ENCODE measurements at places on chromosomes 11 and 22.

- no peak for DNase-seq
These were observed 9.0 kb downstream of the OR8A1 start for GRCh38 chr11:124578761-124579160.

- DNase-seq = peak; percentile 89
These were observed at the start of gene IL10RA for GRCh38 chr11:117985953-117986887. Gene IL10RA, plus strand, starts transcription at chr11:117986394. Its CDS starts 74 bp downstream, at chr11:117986468.

GRCh38 chr11:13110929-13111812, 102.1 kb downstream of the RASSF10 start:
- no peak for DNase-seq

- peak; percentile 44 for DNase-seq
These were observed 38.8 kb downstream of the NUMA1 start for GRCh38 chr11:72041364-72042063.

DNA sequence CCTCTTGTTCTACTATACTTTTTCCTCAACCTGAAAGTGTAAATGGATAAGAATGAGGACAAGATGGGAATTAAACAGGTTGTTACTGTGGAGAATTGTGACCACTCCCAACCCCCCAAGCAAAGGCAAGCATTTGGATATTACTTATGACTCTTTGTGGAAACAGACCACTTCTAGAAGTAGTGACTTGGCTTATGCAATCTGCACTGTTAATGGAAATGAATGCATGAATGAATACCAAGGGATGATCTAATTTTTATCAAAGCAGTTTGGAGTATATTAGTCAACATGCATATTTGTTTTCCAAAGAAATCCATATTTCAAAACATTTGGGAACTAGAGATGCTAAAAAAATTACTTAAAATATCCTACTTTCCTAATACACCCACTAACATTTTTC, 35.3 kb downstream of the AMOTL1 start:
- no peak for DNase-seq

GRCh38 chr11:82465481-82465880, 268.2 kb downstream of the FAM181B start:
- DNase-seq = no peak

GRCh38 chr22:38218661-38219622, 17.1 kb downstream of the MAFF start:
- DNase-seq = peak; percentile 49

GRCh38 chr11:35911013-35911412, 32.8 kb upstream of the LDLRAD3 start:
- no peak for DNase-seq

GRCh38 chr11:33868647-33869461, 23.0 kb downstream of the LMO2 start:
- DNase-seq = no peak

- DNase-seq = no peak
These were observed 1233.8 kb upstream of the CNTN5 start for GRCh38 chr11:97786961-97787360.

- no peak for DNase-seq
These were observed 1.0 kb upstream of the TRIM44 start for GRCh38 chr11:35661534-35661933.

- DNase-seq = no peak
These were observed 87.5 kb upstream of the RRM1 start for GRCh38 chr11:4006946-4007680.

DNA sequence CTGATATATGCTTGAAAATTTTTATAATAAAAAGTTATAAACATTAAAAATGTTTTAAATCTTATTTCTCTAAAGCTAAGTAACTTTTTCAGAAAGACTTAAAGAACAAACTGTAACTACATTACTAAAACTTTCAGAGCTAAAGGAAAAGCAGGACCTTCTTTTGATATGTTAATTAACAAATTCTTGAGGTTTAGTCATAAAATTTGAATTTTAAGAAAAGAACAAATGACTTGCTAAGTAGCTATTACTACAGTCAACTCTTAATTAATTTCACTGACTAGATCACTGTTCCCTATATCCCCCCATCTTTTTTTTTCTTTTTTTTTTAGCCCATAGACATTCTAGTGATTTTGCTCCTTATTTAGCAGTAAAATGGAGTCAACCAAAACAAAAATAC, 344.4 kb downstream of the LRRC4C start:
- no peak for DNase-seq

- DNase-seq = no peak
These were observed 703.4 kb downstream of the NTM start for GRCh38 chr11:132073787-132074186.

DNA sequence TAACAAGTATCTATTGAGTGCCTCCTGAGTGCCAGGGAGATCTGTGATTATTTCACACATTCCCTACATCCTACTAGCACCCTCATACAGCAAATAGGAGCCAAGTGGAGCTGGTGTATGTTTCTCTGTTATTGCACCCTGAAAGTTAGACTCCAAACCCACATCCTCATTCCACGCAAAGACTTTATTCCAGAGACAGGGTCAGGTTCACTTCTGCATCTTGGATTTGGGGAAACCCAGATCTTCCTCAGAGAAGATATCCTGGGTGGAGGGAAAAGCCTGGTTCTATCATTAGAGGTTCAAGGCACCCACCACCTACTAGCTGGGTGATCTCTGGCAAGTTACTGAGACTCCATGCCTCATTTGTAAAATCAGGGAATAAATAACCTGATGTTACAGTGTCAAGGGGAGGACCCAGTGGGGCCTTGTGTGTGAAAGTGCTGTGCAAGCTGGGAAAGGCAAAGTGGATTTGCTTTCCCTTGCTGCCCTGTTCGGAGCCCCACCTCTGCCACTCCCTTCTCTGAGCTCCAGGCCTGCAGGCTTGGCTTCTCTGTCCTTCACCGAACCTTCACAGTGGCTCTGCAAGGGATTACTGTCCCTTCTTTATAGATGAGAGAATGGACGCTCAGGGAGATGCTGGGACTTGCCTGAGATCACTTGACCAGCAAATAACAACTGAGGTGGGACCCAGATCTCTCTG, 991 bp upstream of the SLCO2B1 start:
- DNase-seq = no peak

DNA sequence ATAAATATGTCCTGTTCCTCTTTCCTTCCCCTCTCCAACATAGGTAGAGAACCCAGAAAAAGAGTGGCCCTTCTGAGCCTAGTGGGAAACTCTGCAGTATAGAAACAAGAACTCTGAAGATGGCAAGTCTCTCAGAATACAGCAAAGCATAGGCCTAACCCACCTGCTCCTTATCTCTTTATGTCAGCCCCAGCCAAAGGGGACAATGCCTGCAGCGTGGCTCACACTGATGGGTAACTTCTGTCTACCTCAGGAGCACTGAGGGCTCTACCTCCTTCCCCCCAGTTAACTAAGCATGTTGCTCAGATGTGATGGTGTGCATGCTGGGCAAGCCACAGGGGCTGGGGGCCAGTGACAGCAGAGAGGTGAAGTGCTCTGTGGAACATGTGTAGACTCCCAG, 4.9 kb upstream of the NRIP3 start:
- DNase-seq = no peak

DNA sequence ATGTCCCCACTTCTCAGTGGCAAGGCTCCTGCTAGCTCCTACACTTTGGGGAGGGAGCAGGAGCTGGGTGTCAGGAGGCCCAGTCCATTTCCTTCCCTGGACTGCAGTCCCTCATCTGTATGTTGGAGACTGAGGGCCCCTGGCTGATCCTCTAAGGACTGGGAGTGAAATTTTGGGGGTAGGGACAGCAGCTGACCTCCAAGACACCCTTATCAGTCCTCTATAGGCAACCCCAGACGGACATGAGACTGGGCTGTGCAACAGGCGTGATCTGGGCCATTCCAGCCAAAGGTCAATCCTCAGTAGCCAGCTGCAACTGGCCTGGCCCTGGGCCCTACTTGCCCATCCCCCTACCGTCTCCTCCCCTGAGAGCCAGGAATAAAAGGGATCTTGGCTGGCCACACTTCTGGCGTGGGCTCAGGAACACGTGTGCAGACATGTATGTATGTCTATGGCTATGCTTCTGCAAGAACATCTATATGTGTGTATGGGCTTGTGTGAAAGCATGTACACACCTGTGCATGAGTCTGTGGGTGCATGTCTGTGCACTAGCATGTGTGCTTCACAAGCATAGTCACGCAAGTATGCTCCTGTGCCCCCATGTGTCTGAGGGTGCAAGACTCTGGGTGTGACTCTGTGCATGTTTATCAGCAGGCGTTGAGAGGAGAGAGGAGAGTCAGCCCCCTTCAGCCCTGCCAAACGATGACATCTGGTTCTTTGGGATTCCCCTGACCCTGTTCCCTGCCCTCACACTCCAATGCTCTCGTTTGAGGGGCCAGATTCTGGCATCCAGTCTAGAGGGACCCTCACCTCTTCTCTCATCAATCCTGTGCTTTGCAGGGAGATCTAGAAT, 24.6 kb upstream of the DGAT2 start:
- DNase-seq = no peak

DNA sequence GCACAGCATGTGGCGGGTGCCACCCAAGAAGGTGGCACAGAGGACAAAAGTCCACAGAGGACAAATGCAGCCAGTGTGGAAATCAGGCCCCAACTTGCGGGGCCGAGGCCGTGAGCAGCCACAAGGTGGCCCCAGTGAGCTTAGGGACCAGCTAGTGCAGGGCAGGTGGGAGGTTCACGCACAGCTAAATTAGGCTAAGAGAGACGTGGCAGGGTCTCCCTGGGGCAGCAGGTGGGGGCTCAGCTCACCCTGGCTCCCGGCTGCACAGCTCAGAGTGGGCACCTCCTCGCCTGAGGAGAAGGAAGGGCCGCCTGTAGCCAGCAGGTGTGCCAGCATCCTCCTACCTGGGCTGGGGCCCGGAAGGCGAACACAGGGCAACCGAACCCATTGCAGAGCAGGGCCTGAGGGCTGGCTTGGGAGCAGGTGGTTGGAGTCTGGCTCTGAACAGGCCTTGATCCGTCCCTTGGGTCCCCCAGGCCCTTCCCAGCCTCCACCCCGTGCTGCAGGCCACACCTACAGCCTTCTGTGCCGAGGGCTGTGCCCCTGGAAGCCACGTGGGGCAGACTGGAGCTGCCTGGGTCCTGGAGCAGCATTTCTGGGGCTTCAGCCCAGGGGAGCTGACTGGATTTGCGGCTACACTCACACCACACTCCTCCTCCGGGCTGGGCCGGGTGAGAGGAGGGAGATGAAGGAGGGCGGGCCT, 26.1 kb upstream of the CELSR1 start:
- DNase-seq = peak; percentile 74

- DNase-seq = no peak
These were observed 263.3 kb upstream of the SYN3 start for GRCh38 chr22:33321466-33321865.

DNA sequence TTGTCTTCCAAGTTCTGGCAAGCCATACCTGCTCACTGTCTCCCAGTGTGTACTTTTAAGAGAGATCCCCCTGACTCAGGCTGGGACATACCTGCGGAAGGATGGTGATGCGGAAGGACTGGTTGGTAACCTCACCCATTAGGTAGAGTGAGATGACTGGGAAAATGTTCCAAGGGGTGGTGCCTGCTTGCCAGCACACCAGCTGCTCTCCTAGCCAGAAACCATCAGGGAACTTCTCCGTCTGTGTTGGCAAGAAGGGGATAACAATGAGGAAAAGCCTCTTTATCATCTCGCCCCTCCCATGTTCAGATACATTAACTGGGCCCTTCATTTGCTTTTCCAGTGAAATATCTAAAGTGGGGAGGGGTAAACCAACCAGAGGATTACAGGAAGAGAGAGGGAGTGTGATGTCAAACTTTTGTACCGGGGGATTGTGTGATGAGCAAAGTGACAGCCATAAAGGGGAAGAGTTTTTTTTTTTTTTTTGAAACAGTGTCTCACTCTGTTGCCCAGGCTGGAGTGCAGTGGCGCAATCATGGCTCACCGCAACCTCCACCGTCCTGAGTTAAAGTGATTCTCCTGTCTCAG, at the start of gene BACE1-AS:
Gene BACE1-AS, plus strand, starts transcription at position 538 of the 588 bp plus-strand sequence.
- DNase-seq = no peak

GRCh38 chr11:88345408-88345807, 7.9 kb upstream of the CTSC start:
- DNase-seq = no peak
